ENCODE measurements at places on chromosomes 5 and 9.

GRCh38 chr5:167008705-167009104, 1282.7 kb upstream of the WWC1 start:
- DNase-seq, result no peak

GRCh38 chr9:116459576-116459975, 227.5 kb upstream of the TRIM32 start:
- DNase-seq, result no peak

- no peak for DNase-seq
Observed at GRCh38 chr5:3615829-3616228, 20.2 kb downstream of the IRX1 start.

DNA sequence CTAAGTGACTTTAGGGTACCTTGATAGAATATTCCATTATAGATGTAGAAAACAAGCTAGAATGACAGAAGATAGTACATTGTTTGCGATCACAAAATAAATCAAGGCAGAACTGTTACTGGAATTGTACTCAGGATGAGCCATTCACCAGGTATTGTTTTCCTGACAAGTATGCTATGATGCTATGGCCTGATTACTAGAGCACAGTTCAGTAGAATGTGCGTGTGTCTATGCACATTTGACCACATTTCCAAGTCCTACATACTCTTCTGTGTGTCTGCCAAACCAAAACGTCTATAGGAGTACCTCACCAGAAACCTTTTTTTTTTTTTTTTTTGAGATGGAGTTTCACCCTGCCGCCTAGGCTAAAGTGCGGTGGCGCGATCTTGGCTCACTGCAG, 43.3 kb upstream of the CDC42SE2 start:
- no peak for DNase-seq

- DNase-seq, result no peak
Observed at GRCh38 chr5:137438932-137439331, 60.2 kb downstream of the SPOCK1 start.

- DNase-seq, result no peak
Observed at GRCh38 chr9:129556491-129557191, 64.3 kb downstream of the C9orf50 start.

DNA sequence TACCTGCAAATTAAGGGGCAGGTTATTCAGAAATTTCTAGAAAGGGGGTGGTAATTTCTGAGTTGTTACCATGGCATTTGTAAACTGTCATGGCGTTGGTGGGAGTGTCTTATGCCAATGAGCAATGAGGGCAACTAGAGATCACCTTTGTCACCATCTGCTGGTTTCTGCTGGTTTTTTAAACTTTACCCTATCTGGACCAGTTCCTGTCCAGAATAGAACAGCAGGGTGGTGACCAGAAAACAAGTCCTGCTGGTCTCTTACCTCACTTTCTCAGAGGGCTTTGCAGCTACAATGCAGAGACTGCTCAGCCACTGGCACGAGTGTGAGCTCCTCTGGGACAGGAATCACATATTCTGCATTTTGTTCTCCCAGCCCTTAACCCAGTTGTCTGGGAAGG, 51.4 kb downstream of the FAM114A2 start:
- no peak for DNase-seq

- no peak for DNase-seq
Observed at GRCh38 chr5:151427258-151427657, 20.1 kb upstream of the SLC36A1 start.

- DNase-seq, result no peak
Observed at GRCh38 chr9:137802521-137803243, 74.9 kb upstream of the CACNA1B start.

GRCh38 chr5:149432911-149433401, 53.9 kb upstream of the IL17B start:
- no peak for DNase-seq

- no peak for DNase-seq
Observed at GRCh38 chr5:109704282-109704952, 14.7 kb downstream of the MAN2A1 start.

GRCh38 chr9:127561491-127562278, 50.4 kb upstream of the STXBP1 start:
- no peak for DNase-seq

DNA sequence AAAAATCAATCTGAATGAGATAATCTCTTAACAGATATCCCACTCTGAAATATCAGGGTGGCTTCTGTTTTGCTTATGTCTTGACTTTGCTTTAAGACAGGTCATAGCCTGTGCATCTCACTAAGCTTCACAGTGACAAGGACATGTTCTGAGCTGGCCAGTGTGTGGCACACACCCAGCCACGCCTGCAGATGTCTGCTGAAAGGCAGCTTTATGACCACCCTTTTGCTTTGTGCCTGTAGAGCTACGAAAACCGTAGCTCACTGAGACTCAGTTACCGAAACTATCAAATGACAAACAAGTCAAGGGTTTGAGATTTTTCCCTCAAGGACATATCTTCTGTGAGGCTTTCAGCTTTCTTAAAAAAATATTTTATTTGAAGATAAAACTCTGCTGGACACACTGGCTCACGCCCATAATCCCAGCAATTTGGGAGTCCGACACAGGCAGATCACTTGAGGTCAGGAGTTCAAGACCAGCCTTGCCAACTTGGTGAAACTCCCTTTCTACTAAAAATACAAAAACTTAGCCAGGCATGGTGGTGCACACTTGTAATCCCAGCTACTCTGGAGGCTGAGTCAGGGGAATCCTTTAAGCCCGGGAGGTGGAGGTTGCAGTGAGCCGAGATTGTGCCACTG, 233.2 kb downstream of the SPATA31A1 start:
- DNase-seq, result no peak

DNA sequence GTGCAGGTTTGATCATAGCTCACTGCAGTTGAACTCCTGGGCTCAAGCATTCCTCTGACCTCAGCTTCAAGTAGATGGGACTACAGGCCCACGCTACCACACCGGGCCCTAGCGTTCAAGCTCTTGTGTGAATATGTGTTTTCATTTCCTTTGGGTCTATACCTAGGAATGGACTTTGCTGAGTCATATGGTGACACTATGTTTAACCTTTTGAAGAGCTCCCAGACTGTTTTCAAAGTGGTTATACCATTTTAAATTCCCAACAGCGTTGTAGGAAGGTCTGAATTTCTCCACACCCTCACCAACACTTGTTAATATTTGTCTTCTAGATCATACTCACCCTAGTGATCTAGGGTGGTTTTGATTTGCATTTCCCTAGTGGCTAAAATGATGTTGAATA, 33.5 kb downstream of the FAF2 start:
- DNase-seq, result no peak

- no peak for DNase-seq
Observed at GRCh38 chr9:96078897-96079490, 203.5 kb downstream of the ERCC6L2 start.

- no peak for DNase-seq
Observed at GRCh38 chr9:92983984-92984589, 36.8 kb downstream of the FGD3 start.

- peak; percentile 57 for DNase-seq
Observed at GRCh38 chr9:124254261-124254682, 3.5 kb upstream of the NEK6 start.

GRCh38 chr9:127505396-127506116, 54.2 kb downstream of the LRSAM1 start:
- DNase-seq, result peak; percentile 46

GRCh38 chr9:16217943-16218701, 652.3 kb downstream of the BNC2 start:
- no peak for DNase-seq

- no peak for DNase-seq
Observed at GRCh38 chr9:113954591-113954990, 78.5 kb downstream of the ZNF618 start.

GRCh38 chr5:1967736-1968135, 85.0 kb upstream of the IRX4 start:
- no peak for DNase-seq

- no peak for DNase-seq
Observed at GRCh38 chr5:34516686-34517085, 139.4 kb upstream of the RAI14 start.

DNA sequence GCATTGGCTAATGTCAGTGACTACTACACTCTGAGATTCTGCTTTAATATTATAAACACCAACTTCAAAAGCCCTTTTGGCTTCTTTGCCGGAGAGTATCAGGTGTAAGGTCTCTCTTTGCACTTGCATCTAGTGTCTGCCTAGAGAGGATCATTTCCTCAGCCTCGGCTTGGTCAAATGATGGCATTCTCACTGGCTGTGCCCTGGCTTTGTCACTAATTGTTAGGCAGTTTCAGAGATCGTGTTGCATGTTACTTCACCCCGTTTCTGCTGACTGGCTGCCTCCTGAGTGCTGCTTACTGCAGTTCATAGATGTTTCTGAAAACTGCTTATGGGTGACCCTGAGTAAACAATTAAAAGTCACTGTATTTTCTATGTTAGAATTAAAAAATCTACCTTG, 48.8 kb downstream of the SLC1A3 start:
- no peak for DNase-seq

DNA sequence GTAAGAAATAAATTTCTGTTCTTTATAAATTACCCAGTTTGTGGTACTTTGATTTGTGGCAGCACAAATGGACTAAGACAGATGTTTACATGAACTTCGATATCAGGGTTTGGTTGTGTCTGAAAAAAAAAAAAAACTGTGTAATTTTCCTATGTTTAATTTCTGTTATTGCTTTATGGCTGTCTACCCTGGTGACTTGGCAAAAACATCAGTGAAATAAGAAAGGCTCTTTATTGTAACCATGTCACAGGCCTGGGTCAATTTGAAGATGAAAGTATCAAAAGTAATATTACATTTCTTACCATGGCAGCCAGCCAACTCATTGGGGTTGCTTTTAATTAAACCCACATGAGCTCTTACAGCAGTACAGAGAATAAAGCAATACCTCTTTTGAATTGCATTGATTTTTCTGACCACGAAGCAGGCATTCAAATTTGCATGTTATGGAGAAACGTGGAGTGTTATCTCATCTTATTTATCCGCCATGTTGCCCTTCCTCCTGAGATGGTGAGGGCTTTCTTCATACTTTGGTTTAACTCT, 20.6 kb upstream of the SV2C start:
- no peak for DNase-seq

DNA sequence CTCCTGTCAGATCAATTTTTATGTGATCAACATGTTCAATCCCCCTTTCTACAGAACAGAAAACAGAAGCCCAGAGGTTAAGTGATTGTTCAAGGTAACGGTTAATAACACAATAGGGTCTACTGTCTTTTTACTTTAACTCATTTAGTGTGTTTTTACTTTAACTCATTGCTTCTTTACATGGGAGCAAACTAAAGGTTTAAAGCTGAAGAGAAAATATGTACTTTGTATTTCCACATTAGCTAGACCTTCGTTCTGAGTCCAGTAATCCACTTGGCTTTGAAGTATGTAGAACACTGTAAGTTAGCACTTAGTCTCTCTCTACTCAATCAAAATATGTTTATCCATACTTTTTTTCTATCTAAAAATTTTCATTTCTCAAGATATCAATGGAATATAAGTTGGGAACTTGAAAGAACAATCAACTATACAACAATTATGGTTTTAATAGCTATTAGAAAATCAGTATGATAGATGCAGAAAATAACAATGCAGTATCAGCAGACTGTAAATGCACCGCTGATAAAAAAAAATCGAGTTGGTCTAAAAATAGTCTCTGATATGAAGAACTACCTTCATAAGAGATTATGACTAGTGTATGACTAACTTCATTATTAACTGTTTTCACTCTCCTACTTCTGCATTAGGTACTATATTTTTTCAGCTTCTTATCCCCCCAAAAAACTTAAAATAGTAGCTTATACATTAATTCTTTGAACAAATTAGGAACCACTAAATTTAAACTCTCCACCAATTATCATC, 20.6 kb downstream of the PGGT1B start:
- no peak for DNase-seq

GRCh38 chr5:177493795-177494345, 3.5 kb downstream of the PDLIM7 start:
- no peak for DNase-seq

DNA sequence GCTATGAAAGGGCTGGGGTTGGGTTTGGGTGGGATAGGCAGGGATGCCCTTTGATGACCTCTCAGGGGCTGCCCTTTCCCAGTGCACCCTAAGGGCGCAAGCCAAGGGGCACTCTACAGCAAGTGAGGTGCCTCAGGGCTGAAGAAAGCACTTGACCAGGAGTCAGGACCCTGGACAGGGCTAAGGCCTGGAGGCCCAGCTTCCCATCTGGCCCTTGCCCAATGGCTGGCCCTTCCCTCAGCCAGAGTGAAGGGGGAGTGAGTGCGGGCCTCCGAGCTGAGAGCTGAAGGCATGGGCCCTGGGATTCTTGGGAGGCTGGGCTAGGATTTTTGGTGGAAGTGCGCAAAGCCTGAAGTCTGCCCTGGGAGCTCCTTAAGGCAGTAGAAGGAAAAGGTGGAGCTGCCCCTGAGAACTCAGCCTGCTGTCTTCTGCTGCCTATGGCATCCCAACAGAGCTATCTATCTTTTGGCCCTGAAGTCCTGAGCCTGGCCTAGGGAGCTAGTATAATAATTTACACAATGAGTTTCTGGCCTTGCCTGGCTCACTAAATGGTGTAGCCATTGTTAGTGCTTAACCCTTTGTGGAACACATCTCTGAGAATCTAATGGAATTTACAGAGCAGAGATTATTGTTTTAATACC, 16.4 kb downstream of the JADE2 start:
- no peak for DNase-seq

DNA sequence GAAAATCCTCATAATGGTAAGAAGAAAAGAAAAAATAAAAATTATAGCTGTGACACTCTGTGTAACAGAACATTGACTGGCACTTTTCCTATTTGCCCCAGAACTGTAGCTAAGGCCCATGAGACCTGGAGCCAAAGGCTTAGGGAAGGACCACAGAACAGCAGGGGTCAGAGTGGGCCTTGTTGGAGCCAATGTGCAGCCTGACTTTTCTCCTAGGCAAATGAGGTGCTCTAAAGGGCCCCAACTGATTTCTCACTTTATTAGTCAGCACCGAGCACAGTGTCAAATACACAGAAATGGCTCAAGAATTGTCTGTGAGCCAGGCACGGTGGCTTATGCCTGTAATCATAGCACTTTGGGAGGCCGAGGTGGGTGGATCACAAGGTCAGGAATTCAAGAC, 4.0 kb upstream of the MEGF9 start:
- DNase-seq, result no peak

DNA sequence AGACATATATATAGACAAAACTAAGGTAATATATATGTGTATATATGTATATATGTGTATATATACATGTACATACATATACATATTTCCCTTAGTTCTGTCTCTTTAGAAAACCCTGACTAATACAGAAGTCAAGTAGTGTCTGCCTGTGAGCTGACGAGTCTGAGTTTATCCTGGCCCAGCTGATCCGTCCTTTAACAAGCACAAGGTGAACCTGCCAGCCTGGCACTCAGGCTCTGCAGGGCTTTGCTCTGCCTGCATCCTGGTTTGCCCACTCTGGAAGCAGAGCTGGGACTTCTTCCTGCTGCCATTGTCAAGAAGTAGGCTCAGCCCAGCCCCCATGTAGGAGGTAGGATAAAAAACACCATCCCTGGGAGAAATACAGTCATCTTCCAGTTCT, 388.0 kb downstream of the ICE1 start:
- no peak for DNase-seq

Measured in activated T-cell treated with anti-CD3 and anti-CD28 coated beads, Interleukin-2, amount 50 U/mL, for 24 hours (primary cell).